ENCODE measurements at places on chromosomes 12 and 14. TPM values are rescaled to one million over a fixed set of nuclear protein-coding genes. Genes with fewer than 3 reads are reported as not detected.

Gene OLR1
- total RNA-seq, result not detected

Gene ABCC9
- not detected for total RNA-seq

Gene TTC6
- not detected for total RNA-seq

Gene ACOT4
- 1.8 TPM for total RNA-seq

Gene TAS2R9
- not detected for total RNA-seq

Gene PRIM1
- total RNA-seq, result 58.0 TPM

Gene CLEC4D
- total RNA-seq, result not detected

Gene CALM1
- total RNA-seq, result 651 TPM

Gene FAM90A1
- total RNA-seq, result not detected

Gene BICDL1
- 36.9 TPM for total RNA-seq

Gene PEX5
- total RNA-seq, result 21.4 TPM

Gene RHEBL1
- 12.2 TPM for total RNA-seq

Gene ADAMTS20
- 0.05 TPM for total RNA-seq

Gene PDE3A
- not detected for total RNA-seq

Gene ATXN2
- total RNA-seq, result 40.4 TPM

Gene SMCO3
- total RNA-seq, result not detected

Gene STAB2
- total RNA-seq, result not detected

Gene TAS2R50
- 1.7 TPM for total RNA-seq

Gene FOXN4
- not detected for total RNA-seq

Gene CAPS2
- 11.1 TPM for total RNA-seq

Gene ACACB
- 17.3 TPM for total RNA-seq

Gene LHX5
- not detected for total RNA-seq

Measured in activated T-helper 17 cell treated with anti-CD3 and anti-CD28 coated beads, Interleukin-2, amount 50 U/mL, for 72 hours (primary cell).